CD4-positive, alpha-beta T cell treated with Interleukin-12 subunit alpha and Interleukin-12 subunit beta, for 1 hour (primary cell): ENCODE measurements at places on chromosomes 16 and 17.

DNA sequence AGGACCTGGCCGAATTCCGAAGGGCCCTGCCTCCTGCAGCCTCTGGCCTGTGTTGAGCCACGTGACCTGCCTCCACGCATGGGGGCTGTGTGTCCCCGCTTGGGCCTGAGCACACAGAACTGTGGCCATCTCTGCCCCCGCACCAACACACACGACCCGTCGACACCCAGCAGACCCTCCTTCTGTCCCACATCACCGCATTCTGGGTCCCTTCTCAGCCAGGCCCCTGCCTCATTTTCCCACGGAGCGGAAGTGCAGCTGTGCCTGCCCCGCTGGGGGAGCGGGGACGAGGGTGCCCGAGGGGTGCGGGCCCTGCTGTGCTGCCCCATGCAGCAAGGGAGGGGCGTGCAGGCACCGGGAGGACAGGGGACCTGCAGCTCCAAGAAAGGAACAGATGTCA is 18.4 kb downstream of the NDUFAF8 start:
- no peak for DNase-seq

GRCh38 chr16:30626236-30626635 is 16.0 kb upstream of the ZNF689 start:
- DNase-seq = no peak

GRCh38 chr16:4194661-4195060 is 47.2 kb downstream of the SRL start:
- DNase-seq = no peak

DNA sequence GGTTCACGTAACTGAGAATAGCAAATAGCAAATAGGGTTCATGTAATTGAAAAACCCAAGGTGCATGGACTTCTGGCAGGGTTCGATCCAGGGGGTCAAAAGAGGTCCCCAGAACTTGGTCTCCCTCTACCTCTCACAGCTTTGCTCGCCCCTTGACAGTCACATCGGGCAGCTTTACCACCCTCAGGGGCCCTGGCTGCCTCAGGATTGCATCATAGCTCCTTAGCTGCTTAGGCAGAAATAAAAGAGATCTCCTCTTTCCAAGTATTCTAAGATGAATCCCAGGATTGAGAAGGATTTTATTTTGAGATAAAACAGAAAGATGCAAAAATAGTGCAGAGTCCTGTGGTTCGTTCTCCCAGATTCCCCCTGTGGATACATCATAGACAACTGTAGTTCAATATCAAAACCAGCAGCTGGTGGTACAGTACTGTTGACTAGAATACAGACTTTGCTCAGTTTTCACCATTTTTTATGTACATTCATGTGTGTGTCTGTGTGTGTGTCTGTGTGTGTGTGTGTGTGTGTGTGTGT is 12.8 kb downstream of the ADGRG3 start:
- no peak for DNase-seq

- no peak for DNase-seq
Measured at GRCh38 chr17:46136820-46137219, 56.4 kb downstream of the KANSL1 start.

- no peak for DNase-seq
Measured at GRCh38 chr17:35765756-35766488, 5.2 kb downstream of the C17orf50 start.

DNA sequence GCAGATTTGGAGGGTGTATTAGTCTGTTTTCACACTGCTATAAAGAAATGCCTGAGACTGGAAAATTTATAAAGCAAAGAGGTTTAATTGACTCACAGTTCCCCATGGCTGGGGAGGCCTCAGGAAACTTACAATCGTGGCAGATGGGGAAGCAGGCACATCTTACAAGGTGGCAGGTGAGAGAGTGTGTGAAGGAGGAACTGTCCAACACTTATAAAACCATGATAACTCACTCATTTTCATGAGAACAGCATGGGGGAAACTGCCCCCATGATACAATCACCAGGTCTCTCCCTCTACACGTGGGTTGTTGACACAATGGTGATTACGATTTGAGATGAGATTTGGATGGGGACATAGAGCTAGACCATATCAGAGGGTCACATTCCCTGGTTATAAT is 195.6 kb downstream of the RGS9 start:
- DNase-seq = no peak

DNA sequence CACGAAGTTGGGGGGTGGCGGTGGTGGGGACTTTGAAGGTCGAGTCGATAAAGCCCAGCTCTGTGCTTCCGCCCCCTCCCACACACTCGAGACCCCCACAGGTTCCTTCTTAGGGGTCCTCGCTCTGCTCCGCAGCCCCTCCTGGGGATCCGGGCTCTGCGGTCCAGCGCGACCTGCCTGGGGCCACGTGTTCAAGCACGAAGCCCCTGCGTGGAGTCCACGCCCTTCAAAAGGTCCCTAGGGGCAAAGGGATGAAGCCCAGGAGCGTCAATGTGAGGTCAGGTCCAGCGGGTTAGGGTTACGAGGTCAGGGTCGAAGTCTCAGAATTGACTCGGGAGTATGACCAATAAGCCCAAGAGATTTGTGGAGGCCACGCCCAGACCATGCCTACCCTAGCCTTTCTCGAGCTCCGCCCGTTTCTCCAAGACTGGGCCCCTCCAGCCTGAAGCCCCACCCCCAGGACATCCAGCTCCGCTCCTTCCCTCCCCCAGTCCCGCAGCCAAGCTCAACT is 786 bp upstream of the CACNA1G start:
- DNase-seq = peak; percentile 33

GRCh38 chr17:2337544-2338314 is 428 bp downstream of the SGSM2 start:
- peak; percentile 58 for DNase-seq
